ENCODE measurements at places on chromosomes 6 and 20.

DNA sequence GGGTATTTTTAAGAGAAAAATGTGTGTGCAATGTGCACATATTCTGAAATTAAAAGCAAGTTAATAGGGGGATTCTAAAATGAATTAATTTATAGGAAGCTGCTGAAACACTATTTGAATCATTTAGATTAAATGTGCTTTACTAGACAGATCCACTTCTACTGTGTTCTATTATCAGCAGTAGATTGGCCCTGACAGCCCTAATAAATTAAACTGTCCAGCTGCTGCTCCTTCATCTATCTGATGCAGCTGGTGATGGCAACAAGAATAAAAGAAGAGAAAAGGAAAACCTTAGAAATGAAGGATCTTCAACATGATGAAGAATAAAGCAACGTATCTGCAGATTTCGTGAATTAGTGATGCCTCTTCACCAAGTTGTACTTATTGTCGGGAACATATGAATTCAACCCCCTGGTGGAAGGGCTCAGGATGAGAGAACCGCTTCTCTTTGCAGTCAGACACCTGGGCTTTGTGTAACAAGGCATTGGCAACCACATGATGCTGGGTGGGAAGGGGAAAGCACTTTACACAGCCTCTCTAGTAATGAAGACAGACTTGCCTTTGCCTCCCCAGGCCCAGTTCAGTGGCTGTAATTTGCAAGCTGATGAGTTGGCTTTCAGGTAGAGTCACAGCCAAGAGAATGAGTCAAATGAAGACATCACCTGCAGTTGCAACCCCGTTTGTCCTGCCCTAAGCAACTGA is 94.4 kb downstream of the LAMP5 start:
- DNase-seq: no peak

- DNase-seq: no peak
Observed at GRCh38 chr6:4774715-4775493, 1.3 kb upstream of the CDYL start.

- DNase-seq: no peak
Observed at GRCh38 chr20:16040742-16041141, 532.5 kb downstream of the KIF16B start.

DNA sequence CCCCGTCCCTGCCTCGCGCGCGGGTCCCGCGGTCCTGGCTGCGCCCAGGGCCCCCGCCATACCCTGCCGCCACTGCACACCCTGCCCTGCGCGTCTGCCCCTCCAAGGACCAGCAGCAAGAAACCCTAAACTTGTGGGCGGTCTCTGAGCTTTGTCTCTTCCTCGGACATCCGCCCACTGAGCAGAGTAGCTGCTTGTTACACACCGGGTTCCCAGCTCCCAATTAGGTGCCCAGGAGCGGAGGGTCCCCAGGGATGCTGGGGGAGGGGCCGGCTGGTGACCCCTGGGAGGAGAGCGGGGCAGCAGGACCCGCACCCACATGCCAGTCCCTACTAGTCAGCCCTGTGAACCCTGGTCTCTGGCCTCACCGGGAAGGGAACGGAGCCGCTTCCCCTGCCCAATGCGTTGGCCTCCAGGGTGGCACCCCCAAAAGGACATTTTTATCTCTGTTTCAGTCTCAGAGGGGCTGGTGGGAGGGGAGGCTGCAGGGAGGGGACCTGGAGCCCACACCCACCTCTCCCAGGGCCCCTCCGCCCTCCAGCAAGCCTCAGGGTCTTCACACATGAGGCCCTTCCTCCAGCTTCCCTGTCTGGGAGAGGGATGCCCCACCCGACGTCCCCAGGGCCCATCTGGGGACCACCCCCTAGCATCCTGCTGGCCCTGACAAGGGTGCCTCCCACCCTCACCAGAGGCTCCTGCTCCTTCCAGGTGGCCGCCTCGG is 10.5 kb downstream of the STMN3 start:
- no peak for DNase-seq

DNA sequence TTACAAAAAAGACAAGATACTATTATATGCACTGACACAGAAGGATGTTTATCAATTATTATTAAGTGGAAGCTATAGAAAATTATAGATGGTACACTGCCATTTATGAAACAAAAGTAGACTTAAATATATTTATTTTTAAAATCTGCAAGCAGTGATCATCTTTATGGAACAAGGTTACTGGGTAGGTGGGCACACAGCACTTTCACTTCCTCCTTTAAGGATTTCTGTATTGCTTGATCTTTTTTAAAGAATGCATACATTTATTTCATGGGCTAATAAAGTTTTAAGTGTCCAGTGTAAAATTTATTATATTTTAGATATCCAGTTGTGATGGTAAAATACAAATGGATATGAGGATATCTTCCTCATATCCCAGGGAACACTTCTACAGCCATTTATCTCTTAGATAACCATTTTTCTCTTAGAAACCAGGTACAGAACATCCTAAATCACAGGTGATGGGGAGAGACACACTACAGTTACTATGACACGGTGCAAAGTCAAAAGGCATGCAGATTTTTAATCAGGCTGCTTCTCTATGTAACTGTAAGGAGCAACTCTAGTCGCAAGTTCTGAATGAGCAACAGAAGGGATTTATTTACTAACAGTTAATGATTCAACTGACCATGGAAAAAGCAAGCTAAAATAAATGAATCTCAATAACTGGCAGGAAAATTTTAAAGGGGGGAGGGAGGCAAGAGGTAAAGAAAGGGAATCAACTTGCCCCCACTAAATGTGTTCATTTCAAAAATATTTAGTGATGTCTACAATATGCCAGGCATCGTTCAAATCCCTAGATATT is 2.2 kb downstream of the FBXL4 start:
- no peak for DNase-seq

DNA sequence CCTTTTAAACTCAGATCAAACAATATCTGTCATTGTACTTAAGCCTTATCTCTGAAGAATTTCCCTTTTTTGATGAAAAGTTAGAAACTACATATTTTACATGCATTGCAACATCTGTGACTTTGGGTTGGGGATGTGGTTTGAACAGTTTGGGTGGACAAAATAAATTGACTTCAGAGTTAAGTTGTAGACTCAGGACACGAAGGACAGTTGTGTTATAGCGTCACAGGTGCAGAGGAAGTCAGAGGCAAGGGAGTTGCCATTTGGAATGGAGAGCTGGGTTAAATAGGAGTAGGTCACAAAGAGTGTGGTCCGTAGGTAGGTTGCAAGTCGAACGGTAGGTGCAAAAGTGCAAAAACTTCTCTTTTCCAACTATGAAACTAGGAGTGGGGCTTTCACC is 46.0 kb downstream of the ZFAND3 start:
- no peak for DNase-seq

DNA sequence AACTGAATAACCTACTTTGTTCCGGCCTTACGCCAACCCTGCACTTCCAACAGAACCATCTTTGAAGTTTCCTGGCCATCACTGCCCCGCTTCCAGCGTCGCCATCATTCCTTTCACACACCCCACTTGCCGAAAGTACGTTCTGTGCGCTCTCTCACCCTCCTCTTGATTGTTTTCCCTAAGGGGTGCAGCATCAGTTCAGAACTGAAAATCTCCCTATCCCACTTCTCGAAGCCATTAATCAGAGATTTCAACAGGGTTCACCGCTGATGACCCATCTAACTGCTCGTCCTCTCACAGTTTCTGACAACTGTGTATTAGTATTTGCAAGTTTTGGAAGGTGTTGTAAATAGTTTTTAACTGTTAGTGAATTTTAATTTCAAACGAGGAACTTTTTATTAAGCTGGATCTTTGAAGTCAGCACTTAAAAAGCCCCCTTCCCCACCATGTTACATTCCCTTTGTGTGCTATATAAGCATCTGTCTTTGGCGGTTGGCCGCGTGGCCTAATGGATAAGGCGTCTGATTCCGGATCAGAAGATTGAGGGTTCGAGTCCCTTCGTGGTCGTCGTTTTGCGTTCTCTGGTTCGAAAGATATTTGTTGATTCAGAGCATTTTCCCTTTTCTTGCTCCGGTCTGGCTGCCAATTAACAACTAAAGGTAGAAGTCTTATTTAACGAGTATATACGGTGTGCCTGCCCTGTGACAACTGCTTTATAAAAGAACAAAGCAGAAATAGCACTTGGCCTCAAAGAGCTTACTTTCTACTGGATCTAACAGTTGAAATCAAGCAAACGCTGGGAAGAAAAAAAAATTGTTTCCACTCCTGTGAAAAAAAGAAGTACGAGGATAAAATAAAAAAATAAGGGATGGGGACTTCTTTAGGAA is 42.6 kb downstream of the TRIM27 start:
- peak; percentile 81 for DNase-seq

GRCh38 chr6:36863670-36864540 is 10.7 kb downstream of the PPIL1 start:
- DNase-seq: no peak
